Memory B cell (primary cell): ENCODE measurements at places on chromosomes 2 and 18.
A peak's percentile ranks its signal among the peaks of the same experiment; 100 is the strongest.

DNA sequence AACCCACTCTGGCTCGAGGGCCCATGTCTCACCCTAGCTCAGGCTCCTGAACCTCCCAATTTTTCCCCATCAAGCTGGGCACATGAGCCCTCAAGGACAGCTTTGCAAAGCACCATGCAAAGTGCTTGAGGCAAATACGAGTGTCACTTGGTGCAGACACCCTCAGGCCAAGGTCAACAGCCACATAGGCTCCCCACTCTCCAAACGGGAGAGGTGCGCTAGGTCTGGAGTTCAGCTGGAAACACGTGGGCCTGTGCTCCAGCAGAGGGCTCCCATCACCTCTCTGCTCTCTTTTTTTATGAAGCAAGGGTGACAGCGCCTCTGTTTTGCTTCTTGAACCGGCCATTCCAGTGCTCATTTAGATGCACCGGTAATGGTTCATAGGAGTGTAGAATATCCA lies 11.9 kb upstream of the ARHGAP25 start:
- peaks cover 38% of the 10 kb centered on the region for H3K4me1 ChIP-seq
- no peak overlapping the region for H3K4me3 ChIP-seq
- no peaks in the 10 kb centered on the region for H3K27me3 ChIP-seq
- peaks cover 2% of the 10 kb centered on the region for H3K36me3 ChIP-seq
- DNase-seq = no peak
- peak overlapping the region; percentile 36 for H3K27ac ChIP-seq

DNA sequence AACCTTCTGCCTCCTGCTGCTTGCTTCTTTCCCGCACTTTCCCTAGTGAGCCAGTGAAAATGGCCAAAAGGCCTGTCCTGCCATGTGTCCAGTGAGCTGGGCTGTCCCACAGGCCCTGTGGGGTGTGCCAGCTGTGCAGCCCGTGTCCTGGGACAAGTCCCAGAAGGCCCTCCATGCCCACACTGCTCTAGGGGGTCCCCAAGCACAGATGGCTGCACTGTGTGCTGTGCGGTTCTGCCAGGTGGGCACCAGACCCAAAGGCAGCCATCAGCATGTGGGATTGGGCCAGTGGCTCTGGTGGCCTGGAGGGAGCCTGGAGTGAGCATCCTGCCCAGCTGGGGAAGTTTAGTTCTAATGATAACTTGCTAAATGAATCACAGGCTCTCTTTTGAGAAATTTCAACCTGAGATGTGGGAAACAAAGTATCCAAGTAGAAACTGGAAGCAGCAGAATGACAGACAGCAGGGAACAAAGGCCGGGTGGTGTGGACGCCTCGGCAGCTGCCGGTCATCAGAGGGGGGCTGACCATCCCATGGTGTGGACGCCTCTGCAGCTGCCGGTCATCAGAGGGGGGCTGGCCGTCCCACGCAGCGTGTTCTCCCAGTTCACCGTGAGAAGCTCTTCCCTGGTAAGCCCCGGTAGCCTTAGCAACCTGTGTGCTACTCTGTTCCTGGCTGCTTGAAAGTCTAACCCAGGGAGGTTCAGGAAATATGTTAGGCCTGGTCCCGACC lies 9.9 kb upstream of the CNDP2 start:
- H3K36me3 ChIP-seq = no peaks in the 10 kb centered on the region
- H3K4me3 ChIP-seq = no peak overlapping the region
- no peaks in the 10 kb centered on the region for H3K4me1 ChIP-seq
- no peak overlapping the region for H3K27ac ChIP-seq
- peaks cover 10% of the 10 kb centered on the region for H3K27me3 ChIP-seq
- DNase-seq = no peak

DNA sequence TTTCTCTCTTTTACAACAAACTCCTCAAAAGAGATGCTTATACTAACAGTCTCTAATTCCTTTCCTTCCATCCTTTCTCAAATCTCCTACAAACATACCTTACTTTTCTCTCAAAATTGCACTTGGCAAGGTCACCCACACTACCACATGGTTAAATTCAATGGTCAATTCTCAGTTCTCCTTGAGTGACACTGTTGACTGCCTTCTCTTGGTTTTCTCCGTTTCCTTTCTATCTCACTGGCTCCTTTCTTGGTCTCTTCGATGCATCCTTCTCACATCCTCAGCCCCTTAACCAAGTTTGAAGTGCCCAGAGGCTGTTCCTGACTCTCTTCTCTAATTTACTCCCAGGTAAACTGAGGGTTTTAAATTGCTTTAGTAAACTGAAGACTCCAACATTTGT lies 12.5 kb downstream of the C1D start:
- no peak for DNase-seq
- peak overlapping the region; percentile 3 for H3K27ac ChIP-seq
- H3K4me1 ChIP-seq = peaks cover 36% of the 10 kb centered on the region
- H3K27me3 ChIP-seq = no peaks in the 10 kb centered on the region
- H3K36me3 ChIP-seq = peaks cover 19% of the 10 kb centered on the region

DNA sequence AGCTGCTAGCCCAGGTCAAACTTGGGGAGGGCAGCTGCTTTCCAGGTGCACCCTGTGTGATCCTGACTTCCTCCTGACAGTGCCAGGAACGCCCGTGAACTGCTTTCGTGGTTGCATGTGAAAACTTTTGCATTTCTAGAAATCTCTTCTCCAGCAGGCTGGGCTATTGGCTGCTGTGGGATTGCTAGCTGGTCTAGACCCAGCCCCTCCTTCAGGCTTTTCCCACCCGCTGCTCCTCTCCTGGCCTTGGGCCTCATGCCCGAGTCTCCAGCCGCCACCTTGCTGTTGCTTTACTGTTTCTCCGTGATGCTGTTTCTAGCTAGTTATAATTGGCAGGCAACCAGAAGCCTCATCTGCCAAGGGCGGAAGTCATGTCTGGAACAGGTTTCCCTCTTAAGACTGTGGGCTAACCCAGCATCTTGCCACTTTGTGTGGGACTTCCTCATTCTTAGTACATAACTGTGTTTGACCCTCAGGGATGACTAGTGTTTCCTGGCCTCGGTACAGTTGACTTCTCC lies 27.0 kb upstream of the MGAT4A start:
- peak overlapping the region; percentile 84 for H3K4me3 ChIP-seq
- no peaks in the 10 kb centered on the region for H3K36me3 ChIP-seq
- DNase-seq = peak; percentile 47
- H3K4me1 ChIP-seq = peaks cover 37% of the 10 kb centered on the region

DNA sequence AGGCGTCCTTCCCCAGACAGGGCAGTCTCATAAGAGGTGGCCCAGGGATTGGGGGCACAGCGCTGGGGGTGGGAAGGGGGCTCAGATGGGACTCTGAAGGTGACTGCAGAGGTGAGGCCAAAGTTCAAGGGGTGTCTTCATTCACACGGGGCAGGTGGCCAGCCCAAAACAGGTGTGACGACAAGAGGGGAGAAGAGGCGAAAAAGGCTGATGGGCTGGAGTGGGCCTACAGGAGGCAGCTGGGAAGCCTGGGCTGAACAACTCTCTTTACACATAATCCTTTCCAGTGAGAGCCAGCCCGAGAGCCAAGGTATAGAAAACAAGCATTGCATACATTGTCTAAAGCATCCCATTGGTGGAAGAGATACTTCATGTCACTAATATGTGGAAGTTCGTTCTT lies 130.9 kb upstream of the ASB18 start:
- no peak overlapping the region for H3K4me3 ChIP-seq
- H3K36me3 ChIP-seq = no peaks in the 10 kb centered on the region
- H3K4me1 ChIP-seq = no peaks in the 10 kb centered on the region
- no peak for DNase-seq

GRCh38 chr18:28062443-28062842 lies 114.5 kb downstream of the CDH2 start:
- DNase-seq = no peak
- H3K27me3 ChIP-seq = no peaks in the 10 kb centered on the region
- H3K4me3 ChIP-seq = no peak overlapping the region
- no peaks in the 10 kb centered on the region for H3K36me3 ChIP-seq

- no peaks in the 10 kb centered on the region for H3K36me3 ChIP-seq
- no peaks in the 10 kb centered on the region for H3K27me3 ChIP-seq
- peaks cover 14% of the 10 kb centered on the region for H3K4me1 ChIP-seq
- DNase-seq = no peak
- H3K4me3 ChIP-seq = no peak overlapping the region
Measured at GRCh38 chr2:168243061-168243460, 4.3 kb downstream of the STK39 start.

DNA sequence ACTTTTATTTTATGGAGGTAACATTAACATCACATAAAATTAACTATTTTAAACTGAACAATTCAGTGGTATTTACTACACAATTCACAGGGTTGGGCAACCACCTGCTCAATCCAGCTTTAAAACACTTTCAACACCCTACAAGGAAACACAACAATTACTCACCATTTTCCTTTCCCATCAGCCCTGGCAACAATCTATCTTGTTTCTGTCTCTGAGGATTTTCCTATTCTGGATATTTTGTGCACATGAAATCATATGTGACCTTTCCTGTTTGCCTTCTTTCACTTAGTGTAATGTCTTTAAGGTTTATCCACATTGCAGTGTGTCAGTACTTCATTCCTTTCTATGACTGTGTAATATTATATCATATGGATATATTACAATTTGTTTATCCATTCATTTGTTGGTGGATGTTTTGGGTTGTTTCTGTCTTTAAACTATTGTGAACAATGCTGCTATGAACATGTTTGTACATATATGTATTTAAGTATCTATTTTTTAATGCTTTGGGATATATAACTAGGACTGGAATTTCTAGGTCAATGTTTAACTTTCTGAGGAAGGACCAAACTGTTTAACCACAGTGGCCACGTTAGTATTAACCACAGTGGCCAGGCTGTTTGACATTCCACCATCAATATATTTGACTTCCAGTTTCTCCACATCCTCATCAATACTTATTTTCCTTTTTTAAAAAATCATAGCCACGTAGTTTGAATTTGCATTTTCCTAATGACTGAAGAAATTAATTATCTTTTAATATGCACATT lies 72.4 kb upstream of the KIF5C start:
- H3K4me3 ChIP-seq = no peak overlapping the region
- no peak overlapping the region for H3K27ac ChIP-seq
- H3K36me3 ChIP-seq = peaks cover 8% of the 10 kb centered on the region
- H3K27me3 ChIP-seq = peaks cover 8% of the 10 kb centered on the region
- H3K4me1 ChIP-seq = no peaks in the 10 kb centered on the region

DNA sequence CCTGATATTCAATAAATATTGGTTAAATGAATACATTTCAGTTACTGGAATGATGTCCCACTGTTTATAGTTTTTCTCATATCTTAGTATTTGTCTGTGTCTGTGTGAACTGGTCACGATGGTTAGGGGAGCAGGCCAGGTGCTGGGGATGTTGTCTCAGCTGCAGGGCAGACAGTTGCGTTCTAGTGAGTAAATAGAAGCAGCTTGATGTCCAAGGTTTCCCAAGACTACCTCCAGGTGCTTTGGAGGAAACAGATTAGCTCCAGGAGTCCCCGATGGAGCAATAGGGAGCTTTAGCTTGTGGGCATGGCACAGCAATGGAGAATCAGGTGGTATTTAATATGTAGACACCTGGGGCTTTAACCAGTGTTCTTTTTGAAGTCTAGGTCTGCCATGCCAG lies 75.5 kb downstream of the GULP1 start:
- H3K36me3 ChIP-seq = no peaks in the 10 kb centered on the region
- no peak overlapping the region for H3K4me3 ChIP-seq
- no peaks in the 10 kb centered on the region for H3K27me3 ChIP-seq
- H3K4me1 ChIP-seq = no peaks in the 10 kb centered on the region

- no peaks in the 10 kb centered on the region for H3K27me3 ChIP-seq
- no peaks in the 10 kb centered on the region for H3K4me1 ChIP-seq
- H3K4me3 ChIP-seq = no peak overlapping the region
- no peak overlapping the region for H3K27ac ChIP-seq
- H3K36me3 ChIP-seq = no peaks in the 10 kb centered on the region
Measured at GRCh38 chr2:50748671-50749070, 283.3 kb downstream of the NRXN1 start.

- H3K4me3 ChIP-seq = no peak overlapping the region
- no peaks in the 10 kb centered on the region for H3K27me3 ChIP-seq
- H3K36me3 ChIP-seq = no peaks in the 10 kb centered on the region
- no peak overlapping the region for H3K27ac ChIP-seq
- no peaks in the 10 kb centered on the region for H3K4me1 ChIP-seq
Measured at GRCh38 chr2:204931562-204931961, 386.3 kb downstream of the PARD3B start.

DNA sequence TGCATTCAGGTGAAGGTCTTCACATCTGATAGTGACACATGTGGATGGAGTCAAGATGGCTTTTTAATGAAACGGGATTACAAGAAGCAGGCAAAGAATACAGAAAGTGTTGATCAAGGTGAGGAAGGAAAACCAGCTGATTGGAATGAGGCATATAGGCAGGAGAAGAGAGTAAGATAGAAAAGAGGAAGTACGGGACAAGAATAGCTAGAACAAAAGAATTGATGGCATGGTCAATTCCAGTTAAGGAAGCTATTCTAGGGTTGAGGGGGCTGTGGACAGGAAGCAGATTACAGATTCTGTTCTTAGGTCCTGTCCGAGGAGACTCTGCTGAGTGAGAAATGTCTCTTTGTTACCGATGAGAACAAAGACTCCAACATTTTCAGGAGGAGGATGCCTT lies 13.2 kb upstream of the NCK2 start:
- H3K36me3 ChIP-seq = peaks cover 3% of the 10 kb centered on the region
- H3K4me3 ChIP-seq = no peak overlapping the region
- peak overlapping the region; percentile 15 for H3K27ac ChIP-seq
- DNase-seq = no peak
- peaks cover 8% of the 10 kb centered on the region for H3K27me3 ChIP-seq

DNA sequence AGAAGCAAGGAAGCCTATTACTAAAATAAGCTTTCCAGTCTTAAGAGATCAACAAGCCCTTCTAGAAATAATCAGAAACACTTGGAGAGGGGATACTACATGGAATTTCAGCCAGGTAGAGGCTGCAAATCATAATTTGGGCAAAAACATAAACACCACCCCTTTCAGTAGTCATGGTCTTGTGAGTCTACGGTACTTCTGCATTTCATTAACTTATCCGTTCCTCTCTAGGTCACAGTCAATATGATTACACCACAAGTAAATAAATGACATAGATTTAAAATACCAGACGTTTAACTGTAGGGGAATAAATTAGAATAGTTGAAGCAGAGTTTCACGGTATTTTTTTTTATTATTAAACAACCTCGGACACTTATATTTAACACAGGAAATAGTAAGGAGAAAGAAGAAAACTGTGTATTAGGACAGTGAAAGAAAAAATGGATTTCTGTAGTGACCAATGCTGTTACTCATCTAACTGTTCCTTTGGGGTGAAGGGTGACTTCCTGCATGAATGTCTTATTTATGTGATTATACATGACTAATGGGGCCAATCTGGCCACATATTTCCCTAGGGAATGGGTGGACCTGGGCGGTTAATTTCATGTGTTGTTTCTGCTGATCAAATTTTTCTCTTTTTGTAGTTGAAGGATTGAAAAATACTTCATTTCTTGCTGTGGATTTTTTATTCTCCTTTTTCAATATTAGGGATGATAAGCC lies 456.6 kb upstream of the UBE2E3 start:
- DNase-seq = no peak
- H3K27me3 ChIP-seq = no peaks in the 10 kb centered on the region
- peaks cover 5% of the 10 kb centered on the region for H3K4me1 ChIP-seq
- no peaks in the 10 kb centered on the region for H3K36me3 ChIP-seq
- H3K4me3 ChIP-seq = no peak overlapping the region
